ENCODE measurements at places on chromosomes 13 and 19.
A peak's percentile ranks its signal among the peaks of the same experiment; 100 is the strongest.

DNA sequence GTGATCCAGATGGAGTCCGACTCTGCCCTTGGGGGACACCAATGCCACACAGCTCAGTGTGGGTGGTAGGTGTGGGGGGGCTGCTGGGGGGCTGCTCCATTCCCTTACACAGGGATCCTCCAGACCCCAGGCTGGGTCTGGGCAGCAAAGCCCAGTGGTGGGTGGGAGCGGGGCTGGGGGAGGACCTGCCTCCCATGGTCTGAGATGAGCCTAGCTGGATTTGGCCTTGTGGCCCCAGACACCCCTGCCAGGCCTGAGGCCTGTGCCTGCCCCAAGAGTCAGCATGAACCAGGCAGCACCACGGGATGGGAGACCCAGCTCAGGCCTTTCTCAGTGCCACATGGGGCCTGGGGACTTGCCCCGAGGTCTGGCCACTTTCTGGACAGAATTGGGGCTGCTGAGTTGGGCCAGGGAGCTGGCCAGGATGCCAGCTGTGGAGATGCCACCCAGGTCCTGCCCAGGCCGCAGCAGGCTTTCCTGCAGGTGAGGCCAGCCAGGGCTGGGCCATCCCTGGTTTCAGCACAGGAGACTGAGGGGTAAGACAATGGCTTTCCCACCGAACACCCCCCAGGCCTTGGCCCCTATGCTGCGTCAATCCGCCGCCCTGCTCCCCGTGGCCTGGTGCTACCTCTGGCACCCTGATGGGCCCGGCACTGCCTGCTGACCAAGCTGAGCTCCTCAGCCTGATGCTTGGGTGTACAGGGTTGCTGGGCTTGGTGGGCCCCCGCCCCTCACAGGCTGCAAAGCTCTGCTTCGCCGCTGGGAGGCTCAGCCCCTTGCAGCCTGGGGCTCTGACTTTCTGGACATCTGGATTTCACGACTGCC, 24.2 kb downstream of the CEBPG start:
- peak; percentile 12 for DNase-seq

- DNase-seq, result no peak
Observed at GRCh38 chr19:18612772-18613588, at the start of gene TMEM59L. Gene TMEM59L, plus strand, starts transcription at chr19:18612870. Its CDS starts 89 bp downstream, at chr19:18612959.

DNA sequence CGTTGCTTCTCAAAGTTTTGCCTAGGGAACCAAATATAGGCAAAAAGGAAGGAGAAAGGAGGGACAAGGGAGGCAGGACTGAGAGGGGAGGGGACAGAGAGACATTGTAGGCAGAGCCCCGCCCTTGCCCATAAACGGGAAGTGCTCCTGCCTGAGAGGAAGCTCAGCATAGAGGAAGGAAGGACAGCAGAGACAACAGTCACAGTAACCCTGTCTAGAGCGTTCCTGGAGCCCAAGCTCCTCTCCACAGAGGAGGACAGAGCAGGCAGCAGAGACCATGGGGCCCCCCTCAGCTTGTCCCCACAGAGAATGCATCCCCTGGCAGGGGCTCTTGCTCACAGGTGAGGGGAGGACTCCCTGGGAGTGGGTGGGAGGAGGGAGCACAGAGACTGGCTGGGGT, at the start of gene CEACAM21:
CEACAM21 (plus strand) TSS at position 169 of the 400 bp plus-strand sequence; CDS start at position 278, 109 bp downstream.
- DNase-seq, result peak; percentile 50

GRCh38 chr19:51507640-51508058, 6.0 kb upstream of the SIGLEC12 start:
- DNase-seq, result no peak

GRCh38 chr19:15101479-15102082, 5.6 kb upstream of the SYDE1 start:
- no peak for DNase-seq

DNA sequence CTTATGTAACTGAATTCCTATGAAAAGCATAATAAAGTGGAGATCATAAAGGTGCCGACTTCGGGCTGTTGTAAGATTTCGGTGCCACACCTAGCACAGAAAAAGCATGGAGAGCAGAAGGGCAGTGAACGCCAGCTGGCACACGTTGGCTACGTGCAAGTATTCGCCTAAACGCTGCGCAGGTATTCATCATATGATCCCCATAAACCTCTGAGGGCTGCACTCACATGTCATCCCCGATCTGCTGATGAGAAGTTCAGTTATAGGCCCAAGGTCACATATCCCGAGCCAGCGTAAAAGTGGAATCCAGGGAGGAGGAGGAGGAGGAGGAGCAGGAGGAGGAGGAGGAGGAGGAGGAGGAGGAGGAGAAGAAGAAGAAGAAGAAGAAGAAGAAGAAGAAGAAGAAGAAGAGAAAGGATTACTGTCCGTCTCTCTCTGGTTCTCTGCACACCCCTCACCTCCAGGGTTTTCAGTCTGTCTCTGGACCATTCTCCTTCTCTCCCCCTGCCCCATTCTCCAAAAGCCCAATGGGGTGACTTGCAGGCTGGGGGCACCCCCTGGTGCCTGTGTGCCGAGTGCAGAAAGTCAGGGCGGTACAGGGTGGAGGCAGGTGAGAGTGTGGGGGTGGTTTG, 18.6 kb upstream of the CYP2S1 start:
- DNase-seq, result no peak

DNA sequence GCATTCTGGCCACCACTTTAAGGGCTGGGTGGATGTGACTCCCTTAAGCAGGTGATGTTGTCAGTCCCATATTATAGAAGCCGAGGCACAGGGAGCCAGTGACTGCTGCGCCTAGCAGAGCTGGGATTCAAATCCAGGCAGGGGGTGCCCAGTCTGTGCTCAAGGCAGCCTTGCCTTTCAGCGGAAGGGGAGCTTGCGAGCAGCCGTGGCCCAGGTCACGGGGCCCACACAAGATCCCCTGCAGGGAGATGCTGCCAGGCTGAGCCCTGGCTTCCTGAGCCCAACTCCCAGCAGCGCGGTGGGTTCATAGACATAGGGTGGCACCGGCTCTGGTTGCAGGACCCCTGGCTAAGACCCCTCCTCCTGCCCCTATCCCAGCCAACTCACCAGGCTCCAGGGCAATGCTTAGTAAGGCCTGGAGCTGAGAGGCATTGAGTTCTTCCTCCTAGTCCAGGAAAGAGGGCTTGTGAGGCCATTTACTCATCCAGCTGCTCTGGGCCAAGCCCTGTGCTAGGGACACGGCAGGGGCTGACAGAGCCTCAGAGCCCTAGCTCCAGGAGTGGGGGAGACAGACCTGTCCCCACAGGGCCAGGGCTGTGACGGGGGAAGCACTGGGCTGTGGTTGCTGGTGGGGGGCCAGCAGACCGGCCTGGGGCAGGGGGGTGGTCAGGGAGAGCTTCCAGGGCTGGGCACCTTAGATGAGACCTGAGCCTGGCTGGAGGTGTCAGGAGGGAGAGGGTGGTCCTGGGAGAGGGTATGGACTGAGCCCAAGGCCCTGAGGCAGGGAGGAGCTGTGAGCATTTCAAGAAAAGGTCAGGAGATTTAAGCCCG, 9.6 kb downstream of the CAPN12 start:
- DNase-seq, result no peak

GRCh38 chr19:30711296-30711695, 339.1 kb downstream of the ZNF536 start:
- DNase-seq, result no peak

DNA sequence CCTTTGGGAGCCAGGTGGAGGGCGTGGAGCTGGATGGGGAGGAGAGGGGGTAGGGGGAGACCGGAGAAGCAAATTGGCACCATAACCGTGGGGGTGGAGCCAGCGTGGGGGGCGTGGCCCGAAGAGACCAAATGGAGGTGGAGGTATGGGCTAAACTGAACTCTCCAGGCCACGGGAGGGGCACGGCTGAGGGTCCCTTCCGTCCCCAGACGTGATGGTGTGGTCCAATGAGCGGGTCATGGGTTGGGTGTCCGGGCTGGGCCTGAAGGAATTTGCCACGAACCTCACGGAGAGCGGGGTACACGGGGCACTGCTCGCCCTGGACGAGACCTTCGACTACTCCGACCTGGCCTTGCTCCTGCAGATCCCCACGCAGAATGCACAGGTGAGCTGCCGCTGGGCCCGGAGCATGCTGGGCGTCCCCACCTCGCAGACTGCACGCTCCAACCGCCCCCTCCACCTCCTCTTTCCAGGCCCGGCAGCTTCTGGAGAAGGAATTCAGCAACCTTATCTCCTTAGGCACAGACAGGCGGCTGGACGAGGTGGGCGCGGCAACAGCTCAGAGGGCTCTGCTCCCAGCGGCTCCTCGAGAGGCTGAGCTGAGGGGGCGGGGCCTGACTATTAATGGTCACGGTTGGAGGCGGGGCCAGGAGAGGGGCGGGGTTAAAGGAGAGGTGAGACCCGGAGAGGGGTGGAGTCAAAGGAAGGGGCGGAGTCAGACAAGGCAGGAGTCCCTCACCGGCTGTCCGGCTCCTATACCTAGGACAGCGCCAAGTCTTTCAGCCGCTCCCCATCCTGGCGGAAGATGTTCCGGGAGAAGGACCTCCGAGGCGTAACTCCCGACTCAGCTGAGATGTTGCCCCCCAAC, 6.2 kb downstream of the HRC start:
- DNase-seq, result peak; percentile 70

DNA sequence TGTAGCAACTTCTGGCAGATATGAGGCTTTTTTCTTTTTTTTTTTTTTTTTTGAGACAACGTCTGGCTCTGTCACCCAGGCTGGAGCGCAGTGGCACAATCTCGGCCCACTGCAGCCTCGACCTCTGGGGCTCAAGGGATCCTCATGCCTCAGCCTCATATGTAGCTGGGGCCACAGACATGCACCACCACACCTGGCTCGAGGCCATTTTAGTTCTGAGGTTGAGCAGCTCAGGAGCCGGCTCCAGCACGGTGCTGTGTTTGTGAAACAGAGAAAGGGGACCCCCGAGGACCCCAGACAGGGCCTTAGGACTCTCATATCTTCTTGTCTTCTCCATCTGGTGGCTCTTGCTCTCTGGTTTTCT, 3.4 kb upstream of the FLT3LG start:
- DNase-seq, result no peak

GRCh38 chr19:9044449-9044848, 34.2 kb upstream of the MUC16 start:
- no peak for DNase-seq

DNA sequence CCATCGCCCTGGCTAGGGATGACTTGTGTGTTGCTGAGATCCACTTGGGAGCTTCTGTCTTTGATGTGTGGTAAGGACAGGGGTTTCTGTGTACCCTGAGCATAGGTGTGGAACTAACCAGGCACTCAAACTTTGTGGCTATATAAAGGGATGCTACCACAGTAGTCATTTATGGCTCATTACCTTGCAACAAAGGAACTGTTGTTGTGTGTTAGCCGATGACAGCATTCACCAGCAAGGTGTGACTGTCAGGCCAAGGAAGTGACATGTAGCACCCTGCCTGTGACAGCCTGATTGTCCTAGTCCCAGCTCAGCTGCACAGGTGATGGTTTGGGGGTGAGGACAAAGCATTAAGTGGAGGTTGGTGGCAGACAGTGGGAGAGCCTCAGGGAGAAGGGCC, 73.6 kb downstream of the COG3 start:
- DNase-seq, result no peak

DNA sequence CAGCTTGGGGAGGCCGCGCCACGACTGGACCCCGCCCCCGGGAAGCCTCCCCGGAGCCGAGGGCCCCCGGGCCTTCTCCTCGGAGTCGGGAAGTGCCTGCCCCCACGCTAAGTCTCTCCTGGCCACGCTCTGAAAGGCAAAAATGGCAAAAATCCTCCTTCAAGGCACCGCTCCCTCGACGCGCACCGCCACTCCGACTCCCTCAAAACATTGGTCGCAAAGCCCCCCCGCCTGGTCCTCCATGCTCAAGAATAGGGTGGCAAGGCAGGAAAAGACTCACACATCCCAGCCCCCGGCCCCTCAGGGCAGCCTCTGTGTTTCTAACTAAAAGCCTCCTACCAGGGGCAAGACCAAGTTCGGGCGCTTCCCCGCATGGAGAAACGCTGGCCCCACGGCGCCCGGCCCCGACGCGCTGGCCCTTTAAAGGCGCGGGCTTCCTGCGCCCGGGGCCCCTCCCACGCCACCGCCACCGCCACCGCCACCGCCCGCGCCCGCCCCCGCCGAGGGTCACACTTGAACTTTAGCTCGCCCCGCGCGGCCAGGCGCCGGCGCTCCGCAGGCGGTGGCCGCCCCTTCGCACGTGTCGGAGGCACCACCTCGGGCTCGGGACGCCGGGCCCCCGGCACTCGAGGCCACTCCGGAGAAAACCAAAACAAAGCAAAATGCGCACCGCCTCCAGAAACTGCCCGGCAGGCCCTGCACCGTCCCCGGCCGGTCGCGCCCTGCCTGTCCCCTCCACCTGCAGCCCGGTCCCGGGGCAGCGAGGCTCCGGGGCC, 1.9 kb downstream of the FOXO1 start:
- peak; percentile 16 for DNase-seq

GRCh38 chr13:22848539-22849052, 332.2 kb upstream of the SGCG start:
- no peak for DNase-seq

DNA sequence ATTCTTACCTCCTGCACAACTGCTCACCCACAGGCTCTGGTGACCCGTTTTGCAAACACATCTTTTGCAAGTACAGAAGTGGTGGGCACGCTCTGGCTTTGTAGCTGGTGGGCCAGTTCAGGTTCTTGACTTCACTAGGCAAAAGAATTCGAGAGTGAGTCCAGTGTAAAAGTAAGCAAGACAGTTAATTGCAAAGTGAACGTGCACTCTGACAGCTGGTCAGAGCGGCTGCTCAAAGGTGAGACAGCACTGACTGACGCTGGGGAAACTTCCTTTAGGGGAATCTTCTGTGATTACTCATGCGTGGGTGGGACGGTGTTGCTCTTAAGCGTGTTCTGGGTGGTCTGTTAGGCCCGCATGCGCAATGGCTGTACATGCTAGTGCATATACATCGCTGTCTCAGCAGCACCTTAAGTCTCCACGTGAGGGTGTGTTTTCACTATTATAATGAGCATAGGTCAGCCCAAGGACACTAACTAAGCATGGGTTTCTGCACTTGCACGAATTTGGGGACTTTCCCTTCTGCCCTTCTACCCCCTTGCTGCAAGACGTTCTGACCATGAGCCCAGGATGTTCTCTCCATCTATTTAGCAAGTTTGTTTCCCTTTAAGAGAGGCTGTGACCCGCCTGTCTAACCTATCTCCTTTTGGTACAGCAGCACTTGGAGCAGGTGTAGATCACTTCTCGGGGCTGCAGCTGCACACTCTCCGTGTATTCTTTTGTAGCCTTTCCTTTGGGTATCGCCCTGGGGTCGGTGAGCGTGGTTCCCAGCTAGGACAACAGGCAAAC, 30.2 kb upstream of the CD33 start:
- no peak for DNase-seq

DNA sequence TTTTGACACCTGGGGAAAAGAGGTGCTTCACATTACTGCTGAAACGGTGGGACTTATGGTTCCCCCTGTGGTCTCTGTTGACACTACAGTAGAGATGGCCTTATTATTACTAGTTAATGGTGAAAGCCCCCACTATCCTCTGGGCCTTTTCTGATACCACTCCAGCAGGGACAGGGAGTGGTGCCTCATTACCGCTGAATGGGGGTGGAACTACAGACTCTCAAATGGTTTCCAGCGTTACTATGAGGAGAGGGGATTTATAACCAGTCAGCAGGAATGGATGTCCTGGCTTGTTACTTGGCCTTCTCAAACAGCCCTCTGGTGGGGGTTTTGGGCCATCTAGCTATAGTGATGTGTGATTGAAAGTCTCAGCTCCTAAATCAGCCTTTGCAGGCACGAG, 96.7 kb upstream of the DIAPH3 start:
- DNase-seq, result no peak

Data from GM12891 (cell line).